ENCODE measurements at places on chromosomes 7 and 10.

GRCh38 chr7:2084781-2085505 is 147.8 kb downstream of the MAD1L1 start:
- H3K36me3 ChIP-seq, result peaks cover 4% of the 10 kb centered on the region
- H3K27ac ChIP-seq, result no peak overlapping the region
- H3K27me3 ChIP-seq, result no peaks in the 10 kb centered on the region
- H3K4me3 ChIP-seq, result peak overlapping the region; percentile 5

- H3K27ac ChIP-seq, result no peak overlapping the region
- H3K36me3 ChIP-seq, result no peaks in the 10 kb centered on the region
- H3K27me3 ChIP-seq, result no peaks in the 10 kb centered on the region
- DNase-seq, result no peak
Observed at GRCh38 chr10:110788620-110789385, 82.9 kb upstream of the PDCD4 start.

DNA sequence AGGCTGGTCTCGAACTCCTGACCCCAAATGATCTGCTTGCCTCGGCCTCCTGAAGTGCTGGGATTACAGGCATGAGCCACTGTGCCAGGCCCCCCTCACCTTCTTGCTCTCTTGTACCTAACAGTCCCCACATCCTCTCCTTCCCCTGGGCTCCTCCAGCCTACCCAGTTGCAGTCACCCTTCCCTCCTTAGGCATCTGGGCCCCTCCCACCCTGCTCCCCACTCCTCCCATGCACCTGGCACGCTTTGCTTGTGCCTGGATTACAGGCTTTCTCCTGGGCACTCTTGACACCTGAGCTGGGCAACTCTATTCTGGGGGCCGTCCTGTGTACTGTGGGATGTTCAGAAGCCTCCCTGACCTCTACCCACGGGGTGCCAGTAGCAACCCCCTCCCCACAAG is 3.0 kb downstream of the CLDN15 start:
- H3K27me3 ChIP-seq, result no peaks in the 10 kb centered on the region
- peaks cover 1% of the 10 kb centered on the region for H3K4me1 ChIP-seq
- H3K36me3 ChIP-seq, result peaks cover 3% of the 10 kb centered on the region
- DNase-seq, result no peak
- no peak overlapping the region for H3K27ac ChIP-seq

DNA sequence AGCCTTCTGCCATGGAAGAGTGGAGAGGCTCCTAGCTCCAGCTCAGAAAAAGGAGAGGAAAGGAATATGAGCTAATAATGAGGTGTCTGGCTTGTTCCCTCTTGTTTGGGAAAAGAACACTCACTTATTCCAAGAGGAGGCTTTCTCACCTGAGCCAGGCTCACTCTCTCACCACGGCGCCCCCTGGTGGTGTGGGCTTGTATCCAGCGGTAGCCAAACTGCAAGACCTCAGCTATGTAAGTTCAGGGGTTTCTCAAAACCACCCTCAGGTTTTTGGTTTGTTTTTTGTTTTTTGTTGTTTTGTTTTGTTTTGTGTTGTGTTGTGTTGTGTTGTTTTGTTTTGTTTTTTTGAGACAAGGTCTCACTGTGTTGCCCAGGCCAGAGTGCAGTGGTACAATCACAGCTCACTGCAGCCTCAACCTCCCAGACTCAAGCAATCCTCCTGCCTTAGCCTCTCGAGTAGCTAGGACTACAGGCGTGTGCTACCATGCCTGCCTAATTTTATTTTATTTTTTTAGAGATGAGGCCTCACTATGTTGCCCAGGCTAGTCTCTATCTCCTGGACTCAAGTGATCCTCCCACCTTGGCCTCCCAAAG is 124.0 kb downstream of the TMEM130 start:
- H3K27ac ChIP-seq, result no peak overlapping the region
- no peak overlapping the region for H3K4me3 ChIP-seq
- peaks cover 3% of the 10 kb centered on the region for H3K27me3 ChIP-seq
- DNase-seq, result peak; percentile 81
- no peaks in the 10 kb centered on the region for H3K4me1 ChIP-seq
- H3K36me3 ChIP-seq, result no peaks in the 10 kb centered on the region

GRCh38 chr7:80139236-80139635 is 4.6 kb downstream of the GNAI1 start:
- no peaks in the 10 kb centered on the region for H3K36me3 ChIP-seq
- no peak overlapping the region for H3K27ac ChIP-seq
- H3K4me3 ChIP-seq, result no peak overlapping the region
- peaks cover 53% of the 10 kb centered on the region for H3K27me3 ChIP-seq
- H3K4me1 ChIP-seq, result peaks cover 5% of the 10 kb centered on the region
- DNase-seq, result no peak

DNA sequence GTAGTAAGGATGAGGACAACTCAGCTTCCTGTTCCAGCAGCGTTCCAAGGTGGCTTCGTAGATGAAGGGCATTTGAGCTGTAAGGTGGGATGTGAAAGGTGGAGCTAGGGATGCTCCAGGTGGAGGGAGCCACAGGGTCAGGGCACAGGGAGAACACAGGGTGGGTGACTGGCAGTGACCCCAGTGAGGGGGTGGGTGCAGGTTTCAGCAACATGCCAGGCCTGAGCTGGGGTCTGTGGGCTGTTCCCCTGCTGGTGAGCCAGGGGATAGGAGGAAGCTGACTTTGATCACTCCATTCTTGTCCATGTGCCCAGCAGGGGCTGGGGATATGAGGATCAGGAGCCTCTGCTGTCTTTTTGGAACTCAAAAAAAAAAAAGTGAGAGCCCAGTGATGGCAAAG is 33.2 kb downstream of the CDH23 start:
- H3K4me3 ChIP-seq, result no peak overlapping the region
- no peak overlapping the region for H3K27ac ChIP-seq
- H3K36me3 ChIP-seq, result no peaks in the 10 kb centered on the region

GRCh38 chr7:771234-772004 is 44.3 kb upstream of the PRKAR1B start:
- H3K27ac ChIP-seq, result no peak overlapping the region
- no peaks in the 10 kb centered on the region for H3K27me3 ChIP-seq
- no peak for DNase-seq
- H3K36me3 ChIP-seq, result peaks cover 9% of the 10 kb centered on the region
- no peak overlapping the region for H3K4me3 ChIP-seq

DNA sequence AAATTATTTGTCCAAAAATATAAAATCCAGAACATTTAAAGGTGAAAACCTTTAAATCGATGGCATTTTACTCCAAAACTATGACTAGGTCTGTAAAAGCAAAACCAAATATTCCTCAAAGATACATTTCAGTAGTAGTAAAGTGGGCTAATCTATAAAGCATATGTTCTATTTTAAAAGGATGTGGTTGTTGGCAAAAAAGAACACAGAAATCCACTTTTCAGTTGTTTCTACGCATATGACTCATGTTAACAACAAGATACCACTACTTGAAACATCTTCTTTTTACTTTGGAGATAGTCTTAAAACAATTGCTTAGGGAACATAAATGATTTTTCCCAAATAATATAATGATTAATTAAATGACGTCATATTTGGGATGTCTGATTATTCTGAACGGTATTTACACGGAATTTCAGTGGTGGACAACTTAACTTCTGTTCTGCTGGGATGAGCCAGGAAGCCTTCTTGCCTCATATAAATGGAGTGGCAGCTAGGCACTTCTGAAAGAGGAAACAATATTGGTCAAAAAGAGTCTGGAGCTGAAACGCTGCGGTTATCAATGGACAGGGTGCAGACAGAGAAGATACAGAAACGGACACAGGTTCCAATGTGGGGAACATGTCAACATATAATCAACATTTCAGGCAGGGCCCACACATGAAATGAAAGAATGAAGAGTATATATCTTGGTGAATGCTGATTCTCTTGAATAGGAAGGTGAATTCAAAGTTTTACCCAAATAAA is 78.5 kb downstream of the ETV1 start:
- H3K27me3 ChIP-seq, result no peaks in the 10 kb centered on the region
- H3K4me3 ChIP-seq, result peak overlapping the region; percentile 23

GRCh38 chr7:27141137-27141922 is 2.2 kb downstream of the HOXA5 start:
- no peaks in the 10 kb centered on the region for H3K4me1 ChIP-seq
- H3K4me3 ChIP-seq, result no peak overlapping the region
- no peaks in the 10 kb centered on the region for H3K36me3 ChIP-seq
- H3K27ac ChIP-seq, result no peak overlapping the region

DNA sequence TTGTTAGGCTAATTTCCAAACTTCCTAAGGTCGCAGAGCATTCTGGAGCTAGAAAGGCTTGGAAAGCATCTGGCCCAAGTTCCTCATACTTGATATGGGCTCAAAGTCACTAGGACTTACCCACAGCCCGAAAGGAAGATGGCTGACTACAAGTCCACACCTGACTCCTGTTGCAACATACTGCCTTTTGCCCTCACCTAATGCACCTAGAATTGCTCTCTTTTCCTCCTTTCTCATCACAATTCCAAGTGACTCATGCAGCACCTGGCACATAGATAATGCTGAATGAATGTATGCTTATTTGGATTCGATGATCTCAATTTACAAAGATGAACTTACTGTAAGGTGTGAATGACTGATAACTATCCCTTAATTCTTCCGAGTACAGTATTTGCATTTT is 131.5 kb downstream of the SORBS1 start:
- no peak overlapping the region for H3K4me3 ChIP-seq
- H3K36me3 ChIP-seq, result no peaks in the 10 kb centered on the region
- H3K4me1 ChIP-seq, result peaks cover 2% of the 10 kb centered on the region
- DNase-seq, result no peak
- no peak overlapping the region for H3K27ac ChIP-seq
- H3K27me3 ChIP-seq, result peaks cover 3% of the 10 kb centered on the region

- DNase-seq, result no peak
- H3K4me3 ChIP-seq, result no peak overlapping the region
- H3K27ac ChIP-seq, result no peak overlapping the region
- no peaks in the 10 kb centered on the region for H3K27me3 ChIP-seq
Observed at GRCh38 chr7:10439027-10439426, 534.6 kb upstream of the PHF14 start.

DNA sequence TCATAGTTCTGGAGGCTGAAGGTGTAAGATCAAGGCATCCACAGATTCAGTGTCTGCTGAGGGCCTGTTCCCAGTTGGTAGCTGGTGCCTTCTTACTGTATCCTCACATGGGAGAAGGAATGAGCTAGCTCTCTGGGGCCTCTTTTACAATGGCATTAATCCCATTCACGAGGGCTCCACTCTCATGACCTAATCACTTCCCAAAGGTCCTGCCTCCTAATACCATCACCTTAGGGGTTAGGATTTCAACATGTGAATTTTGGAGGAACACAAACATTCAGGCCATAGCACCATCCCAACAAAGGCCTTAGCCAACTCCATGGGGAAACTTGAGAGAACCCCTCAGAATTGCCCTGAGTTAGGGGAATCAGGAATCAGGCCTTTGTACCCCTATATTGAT is 66.1 kb upstream of the CREB5 start:
- H3K4me3 ChIP-seq, result no peak overlapping the region
- DNase-seq, result no peak
